Stimulated activated CD4-positive, alpha-beta T cell treated with anti-CD3 and anti-CD28 coated beads, TNF-alpha, amount 100 ng/mL, for 4 hours (primary cell): ENCODE measurements at places on chromosomes 12 and 14.

GRCh38 chr12:105922670-105923102, 216.1 kb downstream of the NUAK1 start:
- DNase-seq, result no peak

DNA sequence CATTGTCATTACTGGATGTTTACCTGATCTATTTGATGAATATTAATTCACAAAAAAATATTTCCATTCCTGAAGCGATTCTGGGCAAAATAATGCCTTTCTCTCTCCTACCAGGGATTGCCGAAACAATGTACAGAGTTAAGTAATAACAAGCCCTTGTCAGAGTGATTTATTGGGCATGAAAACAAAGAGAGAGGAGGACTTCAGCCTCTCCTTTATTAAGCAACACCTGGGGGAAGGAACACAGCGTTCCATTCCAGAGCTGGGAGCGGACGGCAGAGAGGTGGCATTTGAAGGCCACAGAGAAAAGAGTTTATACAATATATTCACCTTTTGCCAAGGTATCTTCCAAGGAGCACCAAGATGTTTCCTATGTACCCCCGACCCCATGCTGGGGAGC, 165.8 kb downstream of the KSR2 start:
- no peak for DNase-seq

- DNase-seq, result no peak
Observed at GRCh38 chr14:51024377-51024776, 70.5 kb downstream of the TRIM9 start.

- no peak for DNase-seq
Observed at GRCh38 chr14:55031190-55031589, 4.2 kb downstream of the SOCS4 start.

DNA sequence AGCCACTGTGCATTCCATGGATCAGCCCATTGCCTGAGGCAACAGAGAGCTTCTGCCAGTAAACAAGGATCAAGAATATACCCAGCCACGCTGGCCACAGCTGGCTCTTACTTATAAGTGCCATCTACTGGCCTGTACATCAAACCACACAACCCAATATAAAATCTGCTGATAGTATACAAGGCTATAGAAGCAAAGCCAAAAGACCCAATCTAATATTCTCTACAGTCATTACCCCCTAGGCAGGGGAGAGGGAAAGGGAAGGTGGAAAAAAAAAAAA, 4.4 kb upstream of the FAM186B start:
- no peak for DNase-seq

GRCh38 chr14:49896966-49897365, 4.1 kb downstream of the ARF6 start:
- no peak for DNase-seq

DNA sequence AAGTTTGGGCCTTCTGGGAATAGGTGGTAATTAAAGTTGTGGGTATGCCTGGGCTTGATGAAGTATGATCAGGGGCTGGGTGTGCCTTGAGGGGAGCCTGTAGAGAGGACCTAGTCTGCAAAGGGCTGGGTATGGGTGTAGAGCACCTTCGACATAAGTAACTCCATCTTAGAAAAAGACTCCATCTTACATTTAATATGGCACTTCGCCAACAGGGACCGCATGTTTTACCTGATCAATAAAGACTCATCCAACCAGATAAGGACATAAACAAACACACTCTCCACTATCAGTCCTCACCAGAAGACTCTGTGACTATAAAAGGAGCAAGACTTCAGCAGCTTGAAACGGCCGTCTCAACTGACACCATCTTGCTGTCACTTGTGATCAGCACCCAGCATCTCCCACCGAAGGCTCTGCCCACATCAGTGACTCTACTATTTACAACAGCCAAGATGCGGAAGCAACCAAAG, 23.5 kb upstream of the GPR68 start:
- no peak for DNase-seq

DNA sequence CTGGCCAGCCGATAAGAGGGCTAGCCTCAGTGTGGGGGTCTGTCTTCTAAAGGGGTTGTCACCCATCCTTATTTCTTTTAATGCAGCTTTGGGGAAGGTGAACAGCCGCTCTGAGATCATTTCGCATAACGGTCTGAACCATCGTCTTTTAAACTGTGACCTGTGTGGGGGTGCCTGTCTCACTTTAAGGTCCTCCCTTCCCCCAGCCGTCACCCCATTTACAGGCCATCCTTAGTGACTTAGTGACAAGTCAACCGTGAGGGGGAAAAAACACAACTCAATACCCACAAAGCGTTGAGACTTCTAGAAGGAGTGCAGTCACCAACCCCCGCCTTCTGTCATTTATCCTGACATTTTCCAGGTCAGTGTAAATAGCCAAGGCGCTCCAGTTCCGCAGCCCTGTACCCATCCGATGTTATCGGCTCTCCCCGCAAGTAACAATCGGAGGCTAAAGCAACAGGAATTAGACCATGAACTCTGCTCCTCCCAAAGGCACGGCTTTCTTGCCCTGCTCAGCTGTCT, 505 bp upstream of the DENND5B start:
- DNase-seq, result no peak

- no peak for DNase-seq
Observed at GRCh38 chr12:93243382-93243688, 134.4 kb upstream of the NUDT4 start.

DNA sequence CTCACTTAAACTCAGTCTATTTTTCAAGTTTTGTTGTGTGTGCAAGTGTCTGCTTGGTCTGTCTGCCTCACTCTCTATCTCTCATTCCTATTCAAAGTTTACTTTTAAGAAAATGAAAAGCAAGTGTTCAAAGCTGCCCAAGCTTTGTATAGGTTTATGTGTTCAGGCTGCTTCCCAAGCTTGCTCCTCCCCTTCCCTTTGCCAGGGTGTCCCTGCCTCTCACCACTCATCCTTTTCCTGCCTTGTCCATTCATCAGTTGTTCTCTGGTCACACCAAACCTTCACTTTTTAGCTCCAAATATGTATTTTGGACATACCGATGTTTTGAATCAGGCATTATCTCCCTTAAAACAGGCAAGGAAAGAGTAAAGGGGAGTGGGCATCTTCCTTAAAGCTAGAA, 41.3 kb downstream of the STK38L start:
- no peak for DNase-seq

- no peak for DNase-seq
Observed at GRCh38 chr12:14621826-14622225, 54.1 kb upstream of the PLBD1 start.

DNA sequence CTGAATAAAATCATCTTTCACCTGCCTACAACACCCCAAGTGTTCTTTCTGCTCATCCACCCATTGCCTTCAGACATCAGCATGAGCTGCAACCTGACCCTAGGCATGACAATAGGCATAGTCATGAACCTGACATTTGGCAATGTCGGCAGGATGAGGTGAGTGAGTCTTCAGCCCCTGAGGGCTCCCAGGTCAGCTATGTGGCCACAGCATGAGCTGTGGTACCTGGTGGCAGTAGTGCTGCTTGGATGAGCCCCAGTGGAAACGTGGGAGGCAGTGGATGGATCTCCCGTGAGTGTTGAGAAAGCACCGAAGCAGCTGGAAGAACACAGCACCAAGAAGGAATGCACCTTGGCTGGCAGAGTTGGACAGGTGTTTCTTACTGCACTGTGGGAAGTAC, 334.8 kb upstream of the FAR2 start:
- DNase-seq, result no peak

DNA sequence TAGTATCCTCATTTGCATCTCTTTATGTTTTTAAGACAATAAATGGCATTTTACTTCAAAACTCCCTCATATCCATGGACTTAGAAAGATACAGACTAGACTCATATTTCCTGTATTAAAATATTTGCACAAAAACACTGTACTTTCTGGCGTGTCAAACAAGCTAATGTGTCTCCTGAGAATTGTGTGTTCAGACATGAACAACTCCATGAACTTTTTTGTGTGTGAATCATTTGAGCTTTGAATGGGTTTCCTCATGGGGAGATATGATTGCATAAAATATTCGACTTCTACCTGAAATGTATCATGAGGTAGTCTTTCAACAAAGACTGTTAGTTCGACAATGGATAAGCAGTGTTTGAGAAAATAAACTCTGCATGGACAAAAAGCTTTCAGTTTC, 58.8 kb downstream of the TMEM30B start:
- DNase-seq, result no peak

DNA sequence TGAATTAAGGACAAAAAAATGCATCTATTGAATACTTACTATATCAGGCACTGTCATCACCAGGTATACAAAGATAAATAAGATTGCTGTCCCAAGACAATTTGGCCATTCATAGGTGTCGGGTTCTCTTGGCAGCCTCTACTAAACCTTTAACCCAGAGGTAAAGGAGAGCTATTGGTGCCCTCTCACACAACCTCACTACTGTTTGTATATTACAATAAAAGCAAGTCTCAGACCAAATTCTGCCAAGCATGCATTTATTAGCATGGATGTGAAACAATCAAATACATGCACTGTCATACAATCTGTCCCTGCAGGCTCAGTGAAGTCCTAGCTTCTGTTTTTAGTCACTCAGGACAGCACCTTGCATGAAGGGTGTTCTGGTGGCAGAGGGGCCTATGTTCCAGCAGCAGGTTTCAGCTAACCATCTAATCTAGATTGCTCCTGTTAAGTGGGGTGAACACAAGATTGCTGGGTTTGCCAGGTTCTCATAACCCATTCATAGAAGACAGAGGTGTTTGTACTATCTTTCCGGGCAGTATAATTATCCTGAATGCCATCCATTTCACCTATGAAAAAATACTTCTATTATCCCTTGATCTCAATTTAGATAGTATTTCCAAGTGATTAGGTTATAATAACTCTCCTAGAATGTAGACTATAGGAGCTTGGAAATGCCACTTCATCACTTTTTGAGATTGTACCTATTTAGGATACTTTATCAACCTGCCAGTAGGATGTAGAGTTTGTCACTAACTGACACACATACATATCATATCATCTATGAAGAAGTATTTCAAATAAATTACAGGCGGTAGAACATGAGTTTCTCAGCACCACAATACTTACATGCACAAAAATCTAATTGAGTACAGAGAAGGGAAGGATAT, 254.0 kb upstream of the KRR1 start:
- no peak for DNase-seq

DNA sequence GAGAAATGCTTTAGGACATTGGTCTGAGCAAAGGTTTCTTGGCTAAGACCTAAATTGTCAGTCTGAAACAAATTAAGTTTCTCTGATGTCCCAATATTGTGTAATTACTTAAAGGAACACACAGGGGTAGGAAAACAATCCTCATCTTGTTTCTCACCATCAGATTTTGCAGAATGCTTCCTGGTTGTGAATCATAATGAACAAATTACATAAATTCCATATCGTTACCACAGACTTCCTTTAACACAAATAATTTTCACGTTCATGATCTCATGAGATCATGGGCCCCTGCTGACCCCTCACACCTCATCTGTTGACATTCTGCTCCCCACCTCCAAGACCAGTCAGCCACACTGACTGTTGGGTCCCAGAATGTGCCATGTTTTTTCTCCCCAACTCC, 194.1 kb downstream of the MON2 start:
- DNase-seq, result no peak

DNA sequence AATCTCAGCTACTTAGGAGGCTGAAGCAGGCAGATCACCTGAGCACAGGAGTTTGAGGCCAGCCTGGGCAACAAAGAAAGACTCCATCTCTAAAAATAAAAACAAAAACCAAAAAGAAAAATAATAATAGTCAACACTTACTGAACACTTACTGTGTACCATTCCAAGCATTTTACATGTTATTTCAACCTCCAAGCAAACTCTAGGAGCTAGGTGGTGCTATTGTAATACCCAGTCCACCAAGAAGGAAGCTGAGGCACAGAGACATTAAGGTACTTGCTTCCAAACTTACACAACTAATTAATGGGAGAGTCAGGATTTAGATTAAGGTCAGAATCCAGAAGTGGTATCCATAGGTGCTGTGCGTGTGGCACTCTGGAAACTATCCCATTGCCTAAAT, 13.7 kb upstream of the OR6J1 start:
- DNase-seq, result no peak

DNA sequence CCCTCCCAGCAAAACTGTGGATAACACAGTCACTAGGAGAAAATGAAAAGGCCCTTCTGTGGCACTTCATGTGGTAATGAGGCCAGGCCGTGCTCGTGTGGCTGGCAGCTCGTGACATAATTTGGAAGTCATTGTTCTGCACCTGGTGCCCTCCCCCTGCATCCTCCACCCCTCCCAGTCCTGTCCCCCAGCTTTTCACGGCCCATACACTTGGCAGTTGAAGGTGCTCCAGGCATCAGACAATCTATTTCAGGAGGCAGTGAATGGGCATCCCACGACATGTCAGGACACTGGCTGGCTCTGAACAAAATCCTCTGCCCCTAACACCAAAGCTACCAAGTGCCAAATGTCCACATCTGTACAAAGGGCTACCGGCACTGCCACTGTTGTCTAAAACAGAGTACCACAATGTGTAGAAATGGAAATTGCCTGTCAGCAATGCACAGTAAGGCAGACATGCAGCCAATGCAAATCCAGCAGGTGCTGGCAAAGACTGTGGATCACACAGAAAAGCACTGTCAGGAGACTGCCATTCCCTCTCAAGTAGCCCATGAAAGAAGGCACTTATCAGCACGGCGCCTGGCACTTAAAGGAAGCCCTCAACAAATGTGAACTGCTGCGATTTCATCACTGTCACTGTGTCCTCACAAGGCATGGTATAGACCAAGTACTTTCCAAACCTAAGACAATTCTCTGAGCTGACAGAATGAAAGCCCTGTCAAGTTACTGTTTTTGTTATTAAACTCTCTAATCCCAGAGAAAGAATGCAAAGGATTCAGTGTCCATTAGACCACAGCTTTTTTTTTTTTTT, 39.1 kb downstream of the CORO1C start:
- no peak for DNase-seq

- no peak for DNase-seq
Observed at GRCh38 chr14:23861666-23862065, 91.9 kb upstream of the DHRS4 start.

DNA sequence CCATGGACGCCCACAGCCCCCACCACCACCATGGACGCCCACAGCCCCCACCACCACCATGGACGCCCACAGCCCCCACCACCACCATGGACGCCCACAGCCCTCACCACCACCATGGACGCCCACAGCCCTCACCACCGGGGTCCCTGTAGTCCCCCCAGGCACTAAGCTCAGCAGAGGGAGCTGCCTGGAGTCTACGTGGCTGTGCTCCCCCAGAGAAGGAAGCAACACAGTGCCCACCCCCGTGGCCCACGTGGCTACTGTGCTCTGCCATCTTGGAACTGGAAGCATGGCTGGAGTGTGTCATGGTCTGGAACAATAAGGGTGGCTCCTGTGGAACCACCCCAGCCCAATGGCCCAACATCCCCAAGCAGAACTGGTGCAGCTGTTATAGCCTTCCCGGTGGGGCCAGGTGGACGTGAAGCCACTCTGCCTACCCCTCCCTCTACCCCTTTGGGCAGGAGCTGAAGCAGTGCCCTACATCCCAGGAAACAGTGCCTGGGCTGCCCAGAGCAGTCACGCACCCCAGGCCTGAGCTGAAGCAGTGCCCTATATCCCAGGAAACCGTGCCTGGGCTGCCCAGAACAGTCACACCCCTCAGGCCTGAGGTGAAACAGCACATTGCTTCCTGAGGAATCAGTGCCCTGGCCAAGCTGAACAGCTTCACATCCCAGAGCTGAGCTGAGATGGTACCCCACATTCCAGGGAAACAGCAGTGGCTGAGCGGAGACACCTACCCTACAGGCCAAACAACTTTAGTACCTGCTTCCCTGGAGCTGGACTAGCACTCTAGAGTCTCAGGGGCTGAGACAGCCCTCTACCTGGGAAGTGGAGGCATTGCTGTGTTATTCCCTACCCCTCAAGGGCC, 9.0 kb upstream of the SFSWAP start:
- no peak for DNase-seq

- no peak for DNase-seq
Observed at GRCh38 chr12:3214526-3215365, 137.6 kb downstream of the TSPAN9 start.
